Muscle of leg (tissue), 16 donors: ENCODE measurements at places on chromosomes 3 and 15.
A peak's percentile ranks its signal among the peaks of the same experiment; 100 is the strongest.

DNA sequence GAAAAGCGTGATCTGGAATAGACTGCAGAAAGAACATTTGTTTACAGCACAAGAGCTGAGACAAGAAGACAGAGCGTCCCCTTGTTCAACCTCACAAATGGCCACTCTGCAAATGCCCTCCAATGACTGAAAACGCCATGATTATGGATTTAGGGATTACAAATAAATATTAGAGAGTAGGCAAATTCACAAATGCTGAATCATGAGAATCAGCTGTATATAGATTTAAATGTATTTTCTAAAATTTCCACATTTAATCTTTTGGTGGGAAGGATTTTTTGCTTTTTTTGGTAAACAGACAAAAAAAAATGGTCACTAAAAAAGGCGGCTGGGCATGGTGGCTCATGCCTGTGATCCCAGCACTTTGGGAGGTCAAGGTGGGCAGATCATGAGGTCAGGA lies 10.6 kb upstream of the POLG start:
- no peak for DNase-seq

GRCh38 chr15:27705056-27705455 lies 394.1 kb downstream of the OCA2 start:
- peak; percentile 46 for DNase-seq

DNA sequence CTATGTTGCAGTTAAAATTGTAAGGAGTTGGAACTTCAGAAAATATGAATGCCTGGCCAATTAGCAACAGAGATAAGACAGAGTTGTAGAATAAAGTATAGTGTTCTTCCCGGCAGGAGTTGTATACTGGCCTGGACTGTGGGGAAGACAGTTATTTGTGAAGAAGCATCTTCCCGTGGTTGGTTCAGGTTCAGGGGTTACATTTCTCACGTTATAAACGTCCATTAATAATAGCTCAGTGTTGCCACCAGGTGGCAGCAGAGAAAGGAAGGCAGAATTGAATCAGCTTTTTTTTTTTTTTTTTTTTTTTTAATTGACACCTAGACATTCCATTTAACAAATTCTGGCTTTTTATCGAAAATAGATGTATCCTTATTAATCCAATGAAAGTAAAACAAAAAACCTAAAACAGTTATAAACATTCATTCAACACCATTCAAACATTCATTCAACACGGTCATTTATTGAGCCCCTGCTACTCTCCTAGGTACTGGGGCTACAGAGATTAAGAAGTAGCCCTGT lies 66.4 kb upstream of the NR2E3 start:
- peak; percentile 71 for DNase-seq

DNA sequence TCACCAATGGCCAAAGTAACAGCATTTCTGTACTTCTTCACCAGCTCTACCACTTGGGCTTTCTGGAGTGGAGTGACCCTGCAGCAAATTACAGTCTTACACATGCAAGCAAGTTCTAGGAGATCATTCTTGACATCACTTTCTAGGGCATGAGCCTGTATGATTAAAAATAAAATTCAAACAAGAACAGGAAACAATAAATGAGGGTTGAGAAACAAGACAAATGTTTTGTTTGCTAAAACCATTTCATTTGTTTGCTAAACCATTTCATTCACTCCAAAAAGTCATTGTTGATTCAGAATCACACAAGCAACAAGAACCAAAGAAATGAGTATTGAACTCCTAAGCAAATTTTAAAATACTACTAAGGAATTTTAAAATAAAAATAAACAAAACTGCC lies 220.9 kb downstream of the ATP8B4 start:
- DNase-seq: no peak

DNA sequence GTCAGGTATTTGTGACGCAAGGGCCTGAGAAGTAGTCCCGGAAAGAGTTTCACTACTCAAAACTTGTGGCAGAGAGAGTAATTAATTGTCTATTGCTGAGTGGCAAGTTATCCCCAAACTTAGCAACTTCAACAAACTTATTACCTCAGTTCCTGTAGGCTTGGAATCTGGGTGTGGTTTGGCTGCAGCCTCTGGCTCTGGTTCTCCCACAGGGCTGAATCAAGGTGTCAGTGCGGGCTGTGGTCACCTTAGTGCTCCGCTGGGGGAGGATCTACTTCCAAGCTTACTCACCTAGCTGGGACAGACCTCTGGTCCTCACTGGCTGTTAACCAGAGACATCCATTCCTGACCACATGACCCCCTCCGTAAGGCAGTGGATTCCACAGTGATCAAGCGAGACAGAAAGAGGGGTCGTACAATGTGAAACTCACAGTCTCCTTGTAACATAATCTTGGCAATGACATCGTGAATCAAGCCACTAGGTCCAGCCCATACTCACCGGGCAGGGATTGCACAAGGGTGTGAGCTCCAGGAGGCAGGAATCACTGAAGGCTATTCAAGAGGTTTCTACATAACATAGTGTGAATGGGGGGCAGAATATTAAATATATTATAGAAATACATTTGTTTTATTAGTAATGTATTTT lies 138.3 kb downstream of the RYR3 start:
- no peak for DNase-seq

DNA sequence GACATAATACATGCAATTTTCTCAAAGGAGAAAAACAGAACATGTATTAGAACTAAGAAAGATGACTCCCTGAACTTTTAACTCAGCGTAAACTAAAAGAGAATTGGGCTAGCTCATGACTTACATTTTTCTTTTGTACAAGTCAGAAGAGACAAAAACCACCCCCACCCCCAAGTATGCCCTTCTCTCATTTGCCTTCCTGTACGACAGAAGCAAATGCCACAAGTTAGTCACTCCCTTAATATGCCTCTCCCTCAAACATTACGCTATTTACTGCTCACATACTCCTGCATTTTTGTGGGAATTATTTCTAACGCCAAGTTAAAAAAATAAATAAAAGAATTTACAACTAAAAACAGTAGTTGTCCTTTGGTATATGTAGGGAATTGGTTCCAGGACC lies 22.0 kb downstream of the CPEB1 start:
- no peak for DNase-seq

DNA sequence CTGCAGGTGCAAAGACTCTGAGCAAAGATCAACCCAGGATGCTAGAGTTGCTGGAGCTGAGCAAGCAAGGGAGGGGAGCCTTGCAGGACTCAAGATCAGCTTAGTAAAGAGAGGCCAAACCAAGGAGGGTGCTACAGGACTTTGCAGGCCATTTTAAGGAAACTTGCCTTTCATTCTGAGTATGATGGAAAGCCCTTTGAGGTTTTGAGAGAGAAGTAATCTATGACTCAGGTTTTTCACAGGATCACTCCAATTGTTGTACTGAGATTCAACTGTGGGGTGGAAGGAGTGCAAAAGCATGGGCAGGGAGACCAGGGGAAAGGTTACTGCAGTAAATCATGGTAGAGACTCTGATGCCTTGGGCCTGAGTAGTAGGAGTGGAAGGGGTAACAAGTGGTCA lies 260.4 kb upstream of the GPR149 start:
- DNase-seq: no peak

GRCh38 chr3:177781686-177782161 lies 584.4 kb upstream of the TBL1XR1 start:
- peak; percentile 89 for DNase-seq

GRCh38 chr3:164612751-164613150 lies 465.5 kb downstream of the SI start:
- DNase-seq: no peak

DNA sequence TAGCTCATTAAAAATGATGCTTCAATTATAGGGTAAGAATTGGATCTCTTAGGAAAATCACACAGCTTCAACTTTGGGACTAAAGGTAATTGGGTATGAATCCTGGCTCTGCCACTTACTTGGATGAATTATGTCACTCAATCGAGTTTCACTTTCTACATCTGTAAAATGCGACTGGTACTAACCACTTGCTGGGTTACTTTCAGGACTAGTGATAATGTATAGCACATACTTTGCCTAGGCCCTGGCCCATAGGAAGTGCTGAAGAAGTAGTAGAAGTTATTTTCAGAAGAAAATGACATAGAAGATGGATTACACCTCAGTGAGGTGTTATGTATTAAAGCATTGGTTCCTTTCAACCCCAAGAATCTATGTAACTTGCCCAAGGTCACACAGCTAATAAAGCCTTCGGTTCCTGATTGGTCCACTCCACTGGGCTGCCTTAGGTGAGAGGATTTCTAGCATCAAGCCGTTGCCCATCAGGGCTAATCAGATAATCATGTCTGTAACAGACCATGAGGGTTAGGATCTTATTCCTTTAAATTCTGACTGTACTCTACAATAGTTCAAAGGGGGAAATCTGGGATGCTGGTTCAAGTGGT lies 29.4 kb upstream of the AP4E1 start:
- no peak for DNase-seq

GRCh38 chr3:188978421-188979171 lies 193.2 kb upstream of the TPRG1 start:
- DNase-seq: peak; percentile 98

GRCh38 chr3:152610622-152611021 lies 224.3 kb upstream of the P2RY1 start:
- no peak for DNase-seq

GRCh38 chr15:35757361-35757760 lies 211.4 kb upstream of the DPH6 start:
- peak; percentile 77 for DNase-seq

GRCh38 chr3:177351757-177352158 lies 154.5 kb upstream of the TBL1XR1 start:
- no peak for DNase-seq
